ENCODE measurements at places on chromosomes 11 and 22.

GRCh38 chr11:59119826-59120225, 12.8 kb downstream of the FAM111B start:
- DNase-seq: no peak

GRCh38 chr11:78742430-78742829, 167.8 kb upstream of the NARS2 start:
- peak; percentile 6 for DNase-seq

DNA sequence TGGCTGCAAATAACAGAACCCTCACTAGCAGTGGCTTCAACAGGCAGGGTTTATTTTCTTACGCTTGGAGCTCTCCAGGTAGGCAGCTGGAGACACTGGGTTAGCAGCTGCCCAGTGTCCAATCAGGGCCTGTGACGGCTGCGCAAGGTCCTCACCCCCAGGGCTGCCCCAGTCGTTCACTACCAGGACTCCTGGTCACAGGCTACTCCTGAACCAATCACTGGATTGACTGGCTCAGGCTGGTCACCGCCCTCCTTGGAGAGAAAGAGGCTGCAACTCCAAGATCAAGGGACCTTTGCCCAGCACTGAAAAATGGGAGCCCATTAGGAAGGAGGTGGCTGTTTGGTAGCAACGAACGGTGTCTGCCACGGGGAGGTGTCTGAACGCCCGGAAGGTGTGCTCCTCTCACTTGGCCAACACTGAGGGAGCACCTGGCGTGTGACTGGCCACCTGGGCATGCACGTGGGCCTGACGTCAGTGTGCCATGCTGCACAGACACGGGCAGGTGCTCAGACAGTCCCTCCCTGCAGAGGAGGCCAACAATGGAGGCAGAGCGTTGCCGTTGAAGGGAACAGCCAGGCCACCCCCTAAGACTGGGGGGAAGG, 5.1 kb downstream of the ARSA start:
- no peak for DNase-seq

GRCh38 chr22:27632451-27633295, 168.9 kb downstream of the MN1 start:
- no peak for DNase-seq

- peak; percentile 68 for DNase-seq
Measured at GRCh38 chr11:105862736-105863367, 159.2 kb downstream of the MSANTD4 start.

DNA sequence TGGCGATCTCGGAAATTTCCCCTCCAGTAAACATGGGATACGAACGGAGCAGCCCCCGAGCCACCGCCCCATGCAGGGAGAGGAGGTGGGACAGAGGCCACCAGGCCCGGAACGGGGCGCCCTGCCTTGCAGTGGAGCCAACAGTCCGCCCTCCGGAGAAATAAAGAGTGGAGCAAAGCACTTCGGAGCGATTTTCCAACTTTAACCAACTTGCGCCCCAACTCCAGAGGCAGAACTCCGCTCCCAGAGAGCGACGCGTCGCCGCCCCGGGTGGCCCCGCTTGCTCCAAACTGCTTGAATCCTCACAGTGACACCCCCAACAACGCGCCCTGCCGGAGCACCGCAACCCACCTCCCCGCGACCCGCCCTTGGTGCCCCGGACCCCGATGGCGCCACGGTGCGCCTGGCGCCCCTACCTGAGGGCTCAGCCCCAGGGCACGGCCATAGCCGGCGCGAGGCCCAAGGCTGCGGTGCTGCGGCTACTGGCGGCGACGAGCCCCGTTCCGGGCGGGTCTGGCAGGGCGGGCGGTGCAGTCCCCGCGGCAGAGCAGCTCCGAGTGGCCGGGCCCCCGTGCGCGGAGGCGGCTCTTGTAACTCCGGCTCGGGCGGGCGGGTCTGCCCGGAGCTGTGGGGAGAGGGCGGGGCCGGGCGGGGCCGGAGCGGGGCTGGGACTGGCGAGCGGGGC, at the start of gene AHNAK:
AHNAK (minus strand) TSS at position 563 of the 685 bp plus-strand sequence. CDS start 10,708 bp downstream, outside the sequence.
- DNase-seq: peak; percentile 52

DNA sequence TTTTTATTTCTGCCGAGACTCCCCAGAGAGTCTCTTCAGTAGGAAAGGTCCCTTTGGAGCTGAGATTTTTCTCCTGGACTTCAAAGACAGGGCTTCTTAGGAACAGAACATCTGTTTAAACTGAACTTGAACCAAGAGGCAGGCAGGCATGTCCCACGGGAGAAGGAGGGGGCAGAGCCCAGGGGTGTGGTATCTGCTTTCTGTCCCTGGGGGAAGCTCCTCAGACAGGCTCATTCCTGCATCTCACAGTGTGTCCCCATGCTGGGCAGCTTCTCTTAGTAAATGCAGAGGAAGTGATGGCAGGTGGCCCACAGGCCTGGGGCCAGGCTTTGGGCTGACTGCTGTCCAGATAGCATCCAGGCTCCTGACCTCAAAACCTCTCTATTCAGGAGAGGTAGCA, 47.3 kb downstream of the TSPAN18 start:
- no peak for DNase-seq

DNA sequence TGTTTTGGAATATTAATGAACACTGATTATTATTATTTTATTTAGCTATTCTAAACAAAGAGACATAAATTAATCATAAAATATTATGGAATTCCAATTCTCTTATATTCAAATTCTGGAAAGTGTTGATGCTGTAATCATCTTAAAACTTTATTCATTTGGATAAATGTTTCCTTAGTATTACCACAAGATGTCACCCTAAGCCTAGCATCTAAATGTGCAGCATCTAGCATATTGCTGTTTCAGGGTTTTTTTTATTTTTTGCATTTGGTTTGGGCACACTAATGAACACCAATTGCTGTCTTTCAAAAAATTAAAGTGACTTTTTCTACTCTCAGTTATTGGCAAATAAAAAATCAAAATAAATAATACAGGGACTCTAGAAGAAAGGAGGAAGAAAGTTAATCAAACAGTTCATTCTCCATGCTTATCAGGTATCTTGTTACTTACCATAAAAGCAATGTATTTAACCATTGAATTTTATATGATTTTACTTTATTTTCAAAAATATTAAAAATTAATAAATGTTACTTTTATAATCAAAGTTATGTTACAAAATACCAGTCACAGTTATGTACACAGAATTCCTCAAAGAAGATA, 31.8 kb downstream of the DLG2 start:
- peak; percentile 63 for DNase-seq

GRCh38 chr22:33380789-33381530, 322.8 kb upstream of the SYN3 start:
- peak; percentile 95 for DNase-seq

DNA sequence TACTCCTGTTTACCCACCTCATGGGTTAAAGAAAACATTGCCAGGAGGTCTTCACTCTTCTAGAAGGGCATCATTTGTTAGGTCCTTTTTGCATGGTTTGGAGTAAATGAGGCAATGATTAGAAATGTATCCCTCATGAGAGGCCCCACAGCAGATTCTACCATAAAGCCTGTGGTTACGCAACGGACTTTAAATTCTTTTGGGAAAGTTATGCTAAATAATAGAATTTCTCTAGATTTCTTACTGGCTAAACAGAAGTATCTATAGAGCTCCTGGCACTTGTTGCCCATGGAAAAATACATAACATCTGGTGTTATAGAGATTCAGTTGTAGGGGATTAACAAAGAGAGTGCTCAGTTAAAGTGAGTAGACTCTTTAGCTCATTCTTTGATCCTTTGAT, 15.1 kb upstream of the ATXN10 start:
- peak; percentile 43 for DNase-seq

- DNase-seq: no peak
Measured at GRCh38 chr22:35480627-35481550, 59.7 kb upstream of the RASD2 start.

DNA sequence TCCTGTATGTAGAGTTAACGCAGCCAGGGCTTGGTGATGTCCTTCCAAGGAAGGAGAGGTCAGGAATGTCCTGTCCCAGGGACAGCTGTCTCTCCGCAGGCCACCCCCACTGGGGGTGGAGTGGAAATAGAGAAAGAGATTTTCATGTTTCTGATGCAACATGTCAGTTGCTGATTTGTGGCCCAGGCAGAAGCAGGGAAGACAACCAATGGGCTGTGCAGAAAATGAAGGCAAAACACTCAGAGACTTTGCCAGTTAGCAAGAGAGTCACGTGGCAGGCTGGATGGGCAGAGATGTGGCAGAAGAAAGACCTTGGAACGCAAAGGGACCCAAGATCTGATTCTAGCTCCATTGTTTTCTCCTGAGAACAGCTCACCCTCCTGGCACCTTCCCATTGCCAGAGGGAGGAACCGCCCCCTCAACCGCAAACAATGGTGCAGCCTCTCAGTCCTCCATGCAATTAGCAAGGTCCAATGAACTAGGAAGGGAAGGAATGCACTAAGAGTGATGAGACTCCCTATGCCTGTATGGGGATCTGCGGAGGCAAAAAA, 71.0 kb downstream of the SYN3 start:
- DNase-seq: no peak

GRCh38 chr11:122900587-122901202, 18.1 kb downstream of the JHY start:
- DNase-seq: peak; percentile 28

DNA sequence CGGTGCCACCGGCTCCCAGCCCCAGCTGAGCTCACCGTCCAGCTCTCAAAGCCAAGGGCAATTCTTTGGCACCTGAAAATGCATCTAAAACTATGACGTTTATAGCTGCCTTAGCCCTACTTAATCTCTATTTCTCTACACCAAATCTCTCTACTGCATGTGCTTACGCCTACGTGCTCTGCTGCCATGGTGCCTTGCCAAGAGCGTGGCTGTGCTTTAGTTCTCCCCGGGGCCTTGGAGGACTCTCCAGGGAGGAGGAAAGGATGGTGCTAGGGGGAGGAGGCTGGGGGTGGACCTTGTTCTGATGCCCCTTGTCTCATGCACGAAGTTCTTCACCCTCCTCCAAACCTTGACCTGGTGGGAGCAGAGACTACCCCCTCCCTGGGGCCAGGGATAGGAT, 9.0 kb upstream of the BID start:
- DNase-seq: no peak

DNA sequence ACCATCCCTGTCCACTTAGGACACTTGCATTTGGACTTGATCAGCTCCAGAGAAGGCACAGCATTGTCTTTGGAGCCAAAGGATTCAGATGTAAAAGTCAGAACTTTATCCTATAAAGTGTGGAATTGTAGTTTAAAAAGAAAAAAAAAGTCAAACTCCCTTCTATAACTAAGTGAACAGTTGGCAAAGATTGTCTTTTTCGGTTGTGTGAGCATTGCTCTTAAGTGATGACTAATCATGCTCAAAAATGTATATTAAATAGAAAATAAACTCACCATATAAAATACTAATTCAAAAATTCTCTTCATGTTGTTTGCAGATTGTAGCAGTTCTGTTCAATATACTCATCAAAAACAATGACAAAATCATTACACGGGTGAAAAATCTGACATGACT, 93.8 kb downstream of the ETS1 start:
- DNase-seq: peak; percentile 65

GRCh38 chr11:4565371-4565770, 16.2 kb upstream of the OR52I2 start:
- no peak for DNase-seq

- DNase-seq: no peak
Measured at GRCh38 chr11:128777369-128778011, 83.6 kb downstream of the FLI1 start.

DNA sequence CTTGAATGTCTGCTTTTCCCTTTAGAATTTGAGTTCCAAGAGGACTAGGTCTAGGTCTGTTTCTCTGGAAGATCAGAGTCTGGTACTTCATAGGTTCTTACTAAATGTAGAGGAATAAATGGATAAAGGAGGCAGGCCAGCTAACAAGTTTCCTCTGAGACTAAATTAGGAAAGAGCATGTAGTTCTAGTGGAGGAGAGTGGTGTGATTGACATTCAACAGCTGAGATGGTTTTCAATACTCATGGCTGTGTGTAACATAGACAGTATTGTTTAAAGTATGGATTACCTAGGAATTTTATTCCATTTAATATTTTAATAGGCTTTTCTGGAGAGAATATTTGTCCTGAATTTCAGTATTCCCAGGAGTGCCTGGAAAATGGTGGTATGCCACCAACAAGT, 364.7 kb downstream of the METTL15 start:
- no peak for DNase-seq

DNA sequence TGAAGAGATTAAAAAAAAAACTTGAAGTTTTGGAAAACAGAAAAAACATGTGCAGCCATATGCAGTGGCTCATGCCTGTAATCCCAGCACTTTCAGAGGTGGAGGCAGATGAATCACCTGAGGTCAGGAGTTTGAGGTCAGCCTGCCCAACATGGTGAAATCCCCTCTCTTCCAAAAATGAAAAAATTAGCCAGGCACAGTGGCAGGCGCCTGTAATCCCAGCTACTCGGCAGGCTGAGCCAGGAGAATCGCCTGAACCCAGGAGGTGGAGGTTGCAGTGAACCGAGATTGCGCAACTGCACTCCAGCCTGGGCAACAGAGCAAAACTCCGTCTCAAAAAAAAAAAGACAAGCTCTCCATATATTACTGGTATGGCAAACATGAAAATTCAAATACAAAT, 7.6 kb downstream of the DLG2 start:
- no peak for DNase-seq

DNA sequence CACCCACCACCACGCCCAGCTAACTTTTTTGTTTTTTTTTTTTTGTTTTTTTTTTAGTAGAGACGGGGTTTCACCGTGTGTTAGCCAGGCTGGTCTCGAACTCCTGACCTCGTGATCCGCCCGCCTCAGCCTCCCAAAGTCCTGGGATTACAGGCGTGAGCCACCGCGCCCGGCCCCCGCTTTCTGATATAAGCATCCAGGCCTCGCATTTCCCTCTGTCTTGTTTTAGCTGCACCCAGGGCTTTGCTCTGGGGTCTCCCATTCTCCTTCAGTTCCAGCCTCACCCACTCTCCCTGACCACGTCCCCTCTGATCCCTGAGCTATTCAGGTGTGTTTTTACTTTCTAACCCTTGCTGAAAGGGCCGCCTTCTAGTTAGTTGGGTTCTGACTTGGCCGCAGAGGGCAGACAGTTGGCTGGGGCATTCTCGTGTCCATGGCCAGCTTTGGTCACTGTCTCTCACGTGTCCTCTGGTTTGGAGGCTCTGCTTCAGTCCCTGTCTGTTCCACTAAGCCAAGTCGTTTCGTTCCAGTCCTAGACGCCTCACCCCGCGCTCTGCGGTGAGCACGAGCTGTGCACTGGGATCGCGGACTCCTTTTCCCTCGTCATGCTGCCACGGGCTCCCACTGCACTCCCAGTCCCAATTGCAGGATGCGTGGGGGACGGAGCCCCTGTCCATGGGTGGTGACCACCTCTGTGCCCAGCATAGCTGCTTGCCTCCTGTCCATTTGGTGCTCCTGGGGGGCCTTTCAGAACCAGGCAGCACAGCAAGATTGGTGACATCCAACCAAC, 6.0 kb upstream of the TNNT3 start:
- no peak for DNase-seq

DNA sequence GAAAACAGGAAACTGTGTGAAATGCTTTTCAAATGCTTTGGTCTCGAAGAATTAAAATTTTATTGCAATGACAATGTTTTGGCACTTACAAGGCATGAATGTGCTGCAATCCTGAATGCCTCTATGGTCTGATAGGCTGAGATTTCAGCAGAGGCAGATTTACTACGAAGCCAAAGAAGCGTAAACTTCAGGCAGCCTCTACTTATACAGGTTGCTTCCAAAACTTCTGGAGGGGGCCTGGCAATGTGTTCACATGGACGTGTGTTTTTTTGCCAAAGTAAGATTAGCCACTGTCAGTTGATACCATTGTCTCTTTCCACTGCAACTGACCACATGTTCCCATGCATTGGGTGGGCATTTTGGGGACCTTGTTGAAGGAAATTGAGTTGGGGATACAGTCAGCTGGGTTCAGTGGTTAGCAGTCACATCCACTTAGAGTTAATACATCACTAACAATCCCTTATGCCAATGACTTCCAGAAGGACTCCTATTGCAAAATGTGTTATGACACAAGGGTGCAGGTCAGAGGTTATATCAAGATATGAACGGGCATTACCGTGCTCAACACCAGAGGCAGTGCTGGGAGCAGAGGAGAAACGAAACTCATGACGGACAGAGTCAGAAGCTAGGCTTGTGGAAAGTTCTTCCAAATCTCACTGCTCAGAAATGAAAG, 48.8 kb downstream of the ABTB2 start:
- no peak for DNase-seq

Data from IMR-90 (cell line).